ENCODE measurements at places on chromosomes 3 and 15. TPM values are rescaled to one million over a fixed set of nuclear protein-coding genes. Genes with fewer than 3 reads are reported as not detected.
A peak's percentile ranks its signal among the peaks of the same experiment; 100 is the strongest.

The MKRN3 gene
- total RNA-seq = 3.6 TPM

The MITF gene
- total RNA-seq = 3.2 TPM

The BOC gene
- total RNA-seq = 12.1 TPM

- no peak for DNase-seq
Measured at GRCh38 chr3:58049143-58049785, 41.0 kb downstream of the FLNB start.

The FBXO45 gene
- total RNA-seq = 12.7 TPM

The DCBLD2 gene
- total RNA-seq = 34.8 TPM

DNA sequence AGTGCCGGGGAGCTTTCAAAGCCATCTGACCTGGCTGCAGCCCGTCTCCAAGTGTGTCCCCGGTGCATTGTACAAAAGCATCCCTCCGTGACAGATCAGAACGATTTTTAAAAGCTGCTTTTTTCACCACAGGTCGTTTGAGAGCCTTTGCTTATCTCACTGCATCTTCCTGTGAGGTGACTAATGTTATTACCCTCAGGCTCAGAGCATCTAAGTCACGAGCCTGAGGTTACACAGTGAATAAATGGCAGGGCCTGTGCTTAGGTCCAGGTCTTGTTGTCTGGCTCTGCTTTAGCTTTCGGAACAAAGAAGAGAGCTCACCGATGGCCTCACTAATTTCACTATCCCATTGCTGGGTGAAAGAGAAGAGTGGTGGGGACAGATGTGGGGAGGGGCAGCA lies 83.3 kb downstream of the SEC22A start:
- DNase-seq = no peak

DNA sequence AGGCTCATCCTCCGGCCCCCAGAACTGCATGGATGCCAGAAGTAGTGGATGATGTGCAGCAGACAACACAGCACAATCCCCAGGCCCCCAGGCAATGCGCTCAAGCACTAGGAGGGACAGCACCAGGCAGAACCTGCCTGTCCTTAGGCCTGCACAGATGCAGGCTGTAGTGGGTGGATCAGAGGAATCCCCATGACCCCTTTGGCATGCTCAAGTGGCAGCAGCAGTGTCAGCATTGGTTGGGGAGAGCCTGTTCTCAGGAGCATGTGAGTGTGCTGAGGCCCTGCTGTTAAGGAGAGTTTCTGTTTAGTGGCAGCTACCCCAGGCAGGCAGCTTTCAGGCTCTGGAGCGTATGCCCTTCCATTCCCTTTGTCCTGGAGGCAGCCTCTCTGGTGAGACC lies 25.1 kb upstream of the CD200R1L start:
- DNase-seq = no peak

GRCh38 chr3:133662278-133662651 lies 524 bp upstream of the TOPBP1 start:
- DNase-seq = peak; percentile 11

- no peak for DNase-seq
Measured at GRCh38 chr3:46416811-46417510, 9.9 kb downstream of the CCRL2 start.

The BBS4 gene
- 15.0 TPM for total RNA-seq

The TRIM59 gene
- total RNA-seq = 7.2 TPM

DNA sequence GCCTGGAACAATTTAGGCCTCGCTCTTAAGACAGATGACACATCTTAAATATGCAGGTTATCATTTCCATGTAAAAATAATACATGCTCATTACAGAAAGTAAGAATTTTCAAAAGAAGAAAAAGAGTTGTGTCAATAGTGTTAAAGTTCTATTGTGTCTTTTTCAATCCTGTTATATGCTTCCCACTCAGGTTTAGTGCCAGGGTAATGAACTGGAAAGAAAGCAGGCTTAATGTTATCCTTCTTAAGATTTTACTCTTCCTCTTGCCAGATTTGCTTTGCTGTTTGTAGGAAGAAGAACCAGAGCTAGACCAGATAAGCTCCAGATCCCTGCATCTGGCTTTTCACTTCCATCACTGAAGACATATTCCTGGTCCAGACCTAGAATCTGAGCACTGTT lies 128.6 kb downstream of the TPRG1 start:
- DNase-seq = no peak

The FAM227B gene
- 2.2 TPM for total RNA-seq

DNA sequence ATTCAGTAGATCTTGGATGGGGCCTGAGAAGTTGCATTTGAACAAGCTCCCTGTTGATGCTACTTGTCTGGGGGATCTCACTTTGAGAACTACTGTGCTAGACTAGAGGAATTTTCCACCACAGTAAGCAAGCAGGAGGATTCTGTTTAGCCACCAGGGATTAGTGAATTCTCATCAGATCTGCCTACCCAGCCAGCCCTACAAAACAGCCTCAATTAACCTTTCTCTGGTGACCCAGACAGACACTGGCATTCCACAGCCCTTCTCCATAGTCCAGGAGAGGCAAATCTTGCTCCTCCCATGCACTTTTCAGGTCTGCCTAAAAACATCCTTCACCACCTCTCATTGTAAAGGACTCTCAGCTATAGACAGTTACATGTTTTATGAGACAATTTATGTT lies 16.7 kb upstream of the MYH15 start:
- DNase-seq = no peak

The ACAN gene
- total RNA-seq = 0.09 TPM

DNA sequence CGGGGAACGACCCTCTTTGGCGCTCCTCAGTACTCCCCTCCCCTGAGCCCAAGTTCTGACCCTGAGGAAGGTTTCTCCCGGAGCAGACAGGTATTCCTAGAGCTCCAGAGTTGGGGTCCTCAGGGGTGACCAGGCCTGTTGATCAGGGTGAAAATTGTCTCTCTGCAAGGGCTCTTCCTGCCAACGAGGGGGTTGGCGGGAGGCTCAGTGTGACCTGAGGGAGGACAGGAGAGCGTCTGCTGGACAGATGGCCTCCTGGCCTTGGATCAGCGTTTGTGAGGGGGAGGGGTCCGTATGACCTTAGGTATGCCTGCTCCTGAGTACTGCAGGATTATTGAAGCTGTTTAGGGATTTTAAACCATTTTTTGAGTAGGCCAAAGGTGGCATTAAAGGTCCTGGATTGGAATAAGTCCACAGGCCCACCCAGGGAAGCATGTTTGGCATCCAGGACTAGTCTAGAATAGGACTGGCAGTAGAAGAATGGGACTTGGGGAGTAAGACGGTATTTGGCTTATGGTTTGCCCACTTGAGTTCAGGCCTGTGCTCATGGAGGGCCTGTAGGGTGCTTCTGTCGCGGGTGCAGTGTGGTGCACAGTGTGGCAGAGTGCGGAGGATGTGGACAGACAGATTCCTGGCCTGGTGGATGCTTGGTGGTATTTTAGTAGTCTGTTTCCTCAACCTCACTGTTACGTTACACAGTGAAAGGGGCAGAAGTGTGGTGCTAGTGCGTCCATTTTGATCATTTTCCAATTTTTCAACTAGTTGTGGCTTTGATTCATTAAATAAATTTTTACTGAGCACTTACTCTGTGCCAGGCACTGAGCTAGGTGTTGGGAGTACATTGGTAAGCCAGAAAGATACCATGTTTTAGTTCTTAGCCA lies 959 bp downstream of the ZNF592 start:
- DNase-seq = peak; percentile 67

GRCh38 chr3:126197854-126198584 lies 17.6 kb upstream of the ALDH1L1 start:
- DNase-seq = no peak

DNA sequence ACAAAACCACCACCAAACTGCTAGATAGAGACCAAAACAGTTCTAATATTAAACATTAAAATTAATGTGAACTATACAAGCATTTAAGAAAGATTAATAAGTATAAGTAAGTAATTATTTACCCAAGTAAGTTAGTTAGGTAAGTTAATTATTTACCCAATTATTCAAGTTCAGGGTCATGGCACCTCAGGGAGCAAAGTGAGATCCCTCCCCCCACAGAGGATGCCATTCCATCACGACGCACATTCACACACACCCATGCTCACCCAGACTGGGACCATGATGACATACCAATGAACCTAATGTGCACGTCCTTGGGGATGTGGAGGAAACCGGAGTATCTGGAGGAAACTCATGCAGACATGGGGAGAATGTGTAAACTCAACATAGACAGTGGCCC lies 229.1 kb downstream of the NR2F2 start:
- DNase-seq = no peak

GRCh38 chr15:99118801-99119546 lies 14.1 kb downstream of the SYNM start:
- DNase-seq = no peak

The NMD3 gene
- total RNA-seq = 47.9 TPM

- DNase-seq = no peak
Measured at GRCh38 chr15:29867241-29868000, 45.2 kb upstream of the TJP1 start.

The SLC24A5 gene
- total RNA-seq = not detected

DNA sequence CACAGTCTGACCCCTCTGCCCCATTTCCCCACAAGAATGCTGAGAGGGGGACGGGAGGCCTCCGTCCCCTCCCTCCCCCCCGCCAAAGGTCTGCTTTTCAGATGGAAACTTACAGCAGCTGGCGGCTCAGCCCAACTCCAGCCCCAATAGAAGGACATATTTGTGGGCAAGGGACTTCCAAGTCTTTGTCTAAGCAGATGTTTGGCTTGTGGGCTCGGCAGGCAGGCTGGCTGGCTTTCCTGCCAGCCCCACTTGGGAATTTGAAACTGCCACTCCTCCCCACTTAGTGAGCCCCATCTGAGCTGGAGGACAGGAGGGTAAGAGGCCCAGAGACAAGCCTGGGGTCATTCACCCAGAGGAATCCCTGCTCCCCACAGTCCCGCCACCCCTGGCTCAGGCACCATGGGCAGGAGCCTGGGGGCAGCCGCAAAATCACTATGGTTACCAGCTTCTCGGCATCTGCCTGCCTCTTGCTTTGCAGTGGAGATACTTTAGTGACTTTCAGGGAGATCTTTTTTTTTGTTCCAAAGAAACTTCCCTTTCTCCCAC lies 53.6 kb downstream of the LMCD1 start:
- no peak for DNase-seq

- DNase-seq = no peak
Measured at GRCh38 chr15:58015565-58015964, 49.9 kb downstream of the ALDH1A2 start.

GRCh38 chr3:197203714-197204146 lies 94.7 kb downstream of the DLG1 start:
- DNase-seq = no peak
